ENCODE measurements at places on chromosomes 2 and 18.

GRCh38 chr2:133109772-133110171 lies 439.8 kb upstream of the LYPD1 start:
- no peak for DNase-seq

DNA sequence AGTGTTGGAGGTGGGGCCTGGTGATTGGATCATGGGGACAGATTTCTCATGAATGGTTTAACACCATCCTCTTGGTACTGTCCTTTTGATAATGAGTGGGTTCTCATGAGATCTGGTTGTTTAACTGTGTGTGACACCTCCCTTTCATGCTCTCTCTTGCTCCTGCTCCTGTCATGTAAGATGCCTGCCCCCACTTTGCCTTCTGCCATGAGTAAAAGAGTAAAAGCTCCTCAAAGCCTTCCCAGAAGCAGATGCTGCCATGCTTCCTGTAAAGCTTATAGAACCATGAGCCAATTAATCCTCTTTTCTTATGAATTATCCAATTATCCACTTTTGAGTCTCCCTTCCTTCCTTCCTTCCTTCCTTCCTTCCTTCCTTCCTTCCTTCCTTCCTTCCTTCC lies 317.7 kb downstream of the RDH14 start:
- DNase-seq: no peak

DNA sequence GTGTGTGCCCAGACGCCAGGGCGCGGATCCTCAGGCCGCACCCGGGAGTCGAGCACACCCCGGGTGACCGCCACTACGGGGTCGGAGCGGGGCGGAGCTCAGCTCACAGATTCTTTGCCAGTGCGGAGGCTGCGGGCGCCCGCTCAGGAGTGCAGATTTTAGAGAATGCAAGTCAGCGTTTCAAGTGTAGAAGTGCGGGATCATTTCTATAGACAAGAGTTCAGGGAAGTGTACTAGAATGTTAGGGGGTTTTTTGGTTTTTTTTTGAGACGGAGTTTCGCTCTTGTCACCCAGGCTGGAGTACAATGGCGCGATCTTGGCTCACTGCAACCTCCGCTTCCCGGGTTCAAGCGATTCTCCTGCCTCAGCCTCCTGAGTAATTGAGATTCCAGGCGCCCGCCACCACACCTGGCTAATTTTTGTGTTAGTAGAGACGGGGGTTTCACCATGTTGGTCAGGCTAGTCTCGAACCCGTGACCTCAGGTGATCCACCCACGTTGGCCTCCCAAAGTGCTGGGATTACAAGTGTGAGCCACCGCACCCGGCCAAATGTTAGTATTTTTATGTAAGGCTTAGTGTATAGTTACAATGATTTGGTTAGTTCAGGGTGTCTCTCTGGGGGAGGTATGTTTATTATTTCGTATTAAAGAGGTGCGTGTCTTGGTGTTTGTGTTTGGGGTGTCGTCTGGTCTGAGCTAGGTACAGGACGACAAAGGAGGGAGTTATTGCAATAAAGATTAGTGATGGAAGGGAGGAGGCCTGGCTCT lies 619 bp upstream of the FAM168B start:
- DNase-seq: no peak

DNA sequence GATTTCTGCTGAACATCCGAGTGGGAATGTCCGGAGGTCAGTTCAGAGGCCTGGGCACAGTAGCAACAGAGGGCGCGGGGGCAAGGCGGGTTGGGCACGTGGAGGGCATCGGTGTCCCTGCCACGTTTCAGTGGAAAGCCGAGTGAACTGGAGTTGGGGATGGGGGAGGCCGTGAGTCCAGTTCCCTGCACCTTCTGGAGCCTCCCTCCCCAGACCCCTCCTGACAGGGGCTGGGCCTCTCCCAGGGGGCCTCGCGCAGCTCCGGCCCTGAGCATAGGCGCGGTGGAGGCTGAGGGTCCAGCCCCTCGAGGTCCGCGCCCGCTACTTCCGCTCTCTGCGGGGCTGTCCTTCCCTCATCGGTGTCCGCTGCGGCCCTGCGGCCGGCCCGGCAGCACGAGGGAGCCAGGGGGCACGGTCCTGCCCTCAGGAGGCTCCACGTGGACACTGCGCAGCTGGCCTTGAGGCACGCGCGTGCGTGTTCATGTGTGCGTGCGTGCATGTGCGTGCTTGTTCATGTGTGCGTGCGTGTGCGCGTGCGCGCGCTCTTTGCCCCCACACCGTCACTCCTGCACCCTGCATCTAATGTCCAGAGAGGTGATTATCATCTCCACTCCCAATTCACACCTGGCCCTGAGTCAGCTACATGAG lies 50.2 kb downstream of the PLEKHB2 start:
- DNase-seq: no peak

- DNase-seq: no peak
These were observed 21.9 kb downstream of the RPRD1A start for GRCh38 chr18:36045241-36045991.

GRCh38 chr18:75658330-75658729 lies 230.8 kb upstream of the SMIM21 start:
- DNase-seq: no peak

DNA sequence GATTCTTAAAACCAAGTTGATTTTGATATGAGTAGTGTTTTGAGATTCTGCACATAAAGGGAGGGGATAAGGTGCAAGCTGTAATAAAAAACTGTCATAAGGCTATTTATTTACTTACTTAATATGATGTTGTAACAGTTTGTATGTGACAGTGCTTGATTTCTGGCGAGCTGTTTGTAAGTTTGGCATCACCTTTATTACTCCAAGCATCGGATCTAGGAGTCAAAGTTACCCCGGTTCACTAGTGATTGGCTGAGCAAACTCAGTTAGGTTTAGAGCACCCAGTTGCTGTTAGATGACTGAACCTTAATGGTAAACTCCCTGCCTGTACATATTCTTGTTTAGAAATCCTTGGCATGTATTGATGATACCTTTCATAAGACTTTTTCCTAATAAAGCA lies 16.1 kb downstream of the ZCCHC2 start:
- no peak for DNase-seq

GRCh38 chr2:71945603-71945959 lies 202.1 kb downstream of the CYP26B1 start:
- no peak for DNase-seq

GRCh38 chr2:74206180-74206688 lies 7.8 kb downstream of the MTHFD2 start:
- peak; percentile 13 for DNase-seq

GRCh38 chr2:166901336-166901735 lies 13.1 kb downstream of the XIRP2 start:
- no peak for DNase-seq

DNA sequence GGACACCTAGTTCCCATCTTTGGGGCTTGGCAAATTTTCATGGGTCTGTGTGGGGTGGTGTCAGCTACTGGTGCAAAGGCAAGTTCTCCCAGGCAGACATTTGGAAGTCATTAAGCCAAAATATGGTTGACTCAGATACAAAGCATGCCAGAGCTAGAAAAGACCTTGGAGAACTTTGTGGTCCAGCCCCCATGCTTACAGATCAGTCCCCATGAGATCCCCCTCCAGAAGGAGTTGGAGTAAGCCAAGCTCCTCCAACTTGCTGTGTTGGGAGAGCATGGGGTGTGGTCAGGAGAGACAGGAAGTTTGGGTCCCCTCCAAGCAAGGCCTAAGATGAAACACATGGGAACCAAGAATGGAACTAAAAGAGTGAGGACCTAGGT lies 224.5 kb downstream of the CYP26B1 start:
- no peak for DNase-seq

DNA sequence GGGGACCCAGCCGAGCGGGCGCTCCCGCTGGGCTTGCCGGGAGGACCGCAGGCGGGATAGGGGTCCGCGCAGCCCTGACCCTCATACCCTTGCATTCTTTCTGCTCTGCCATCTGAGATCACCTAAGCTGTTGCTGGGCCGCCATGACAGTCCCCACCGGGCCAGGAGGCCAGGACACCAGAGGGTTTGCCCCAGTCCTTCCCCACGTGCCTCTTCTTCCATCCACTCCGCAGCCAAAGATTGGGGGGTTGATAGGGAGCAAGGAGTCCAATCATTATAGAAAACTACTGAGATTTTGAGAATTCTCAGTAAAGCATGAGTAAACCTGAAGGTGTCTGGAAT lies 453 bp upstream of the GRB14 start:
- no peak for DNase-seq

- no peak for DNase-seq
These were observed 124.8 kb upstream of the COL5A2 start for GRCh38 chr2:189304360-189304759.

- no peak for DNase-seq
These were observed 225.7 kb upstream of the CCDC150 start for GRCh38 chr2:196413821-196414274.

- no peak for DNase-seq
These were observed 53.7 kb downstream of the HS1BP3 start for GRCh38 chr2:20596973-20597859.

DNA sequence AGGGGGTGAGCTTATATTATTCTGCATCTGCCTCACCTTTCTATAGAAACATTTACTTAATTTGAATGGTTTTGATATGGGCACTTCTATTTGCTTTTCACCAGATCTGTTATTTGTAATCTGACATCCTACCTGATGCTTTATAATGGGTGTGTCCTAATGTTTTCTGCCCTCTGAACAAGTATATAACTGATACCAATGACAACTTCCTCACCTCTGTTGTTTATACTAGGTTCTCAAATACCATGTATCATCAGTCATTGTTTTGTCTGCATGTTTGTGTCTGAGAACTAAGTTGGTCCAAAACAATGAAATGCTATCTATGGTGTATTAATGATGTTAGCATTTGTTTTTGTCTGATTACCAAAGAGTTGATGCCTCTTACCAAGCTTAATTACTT lies 45.8 kb downstream of the ITGA6 start:
- DNase-seq: no peak

- no peak for DNase-seq
These were observed 19.1 kb upstream of the ARHGAP25 start for GRCh38 chr2:68715353-68716041.

GRCh38 chr2:85183076-85183475 lies 49.9 kb downstream of the TCF7L1 start:
- DNase-seq: no peak
